ENCODE measurements at places on chromosomes 11 and 22.

DNA sequence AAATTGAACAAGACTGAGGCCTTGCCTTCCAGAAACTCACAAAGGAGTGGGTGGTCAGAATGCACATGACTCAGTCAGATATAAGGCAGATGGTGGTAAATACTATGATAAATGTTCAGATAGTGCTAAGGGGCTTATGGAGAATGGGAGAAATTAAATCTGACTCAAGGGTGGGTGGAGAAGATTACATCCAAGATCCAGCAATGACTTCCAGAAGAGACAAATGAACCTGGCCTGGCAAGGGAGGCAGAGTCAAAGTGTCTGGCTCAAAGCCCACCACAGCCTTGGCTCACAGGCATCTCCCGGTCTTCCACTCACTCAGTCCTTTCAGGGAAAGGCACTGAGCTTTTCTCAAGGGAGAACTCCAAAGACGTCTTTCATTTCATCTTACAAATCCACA, 6.1 kb upstream of the ZBTB16 start:
- no peak for DNase-seq

GRCh38 chr22:30821863-30822215, 127.2 kb downstream of the OSBP2 start:
- DNase-seq: no peak

GRCh38 chr22:36745301-36745995, 30.5 kb downstream of the IFT27 start:
- DNase-seq: no peak

GRCh38 chr11:1470681-1471611, 15.6 kb downstream of the MOB2 start:
- DNase-seq: no peak

GRCh38 chr11:12625438-12626071, 48.7 kb upstream of the TEAD1 start:
- DNase-seq: no peak

DNA sequence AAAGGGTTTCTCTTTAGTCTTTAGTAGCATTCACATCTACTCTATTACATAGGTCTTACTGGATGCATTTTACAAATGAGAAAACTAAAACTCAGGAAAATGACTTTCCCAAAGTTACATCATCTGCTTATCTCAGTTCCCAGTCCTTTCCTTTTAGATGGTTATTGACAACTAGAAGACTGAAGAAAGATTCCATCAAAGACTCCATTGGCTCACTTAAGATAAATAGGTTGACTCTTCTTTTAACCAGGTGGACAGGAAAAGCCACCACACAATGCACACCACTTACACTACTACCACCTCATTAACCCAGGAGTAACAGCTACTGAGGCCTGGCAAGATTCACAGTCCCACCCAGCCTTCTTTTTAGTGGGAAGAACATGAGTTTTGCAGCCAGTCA, 123.6 kb downstream of the TRIM44 start:
- DNase-seq: no peak

GRCh38 chr22:42375982-42376381, 56.2 kb downstream of the NFAM1 start:
- DNase-seq: no peak

GRCh38 chr11:69274531-69275016, 19.4 kb upstream of the MYEOV start:
- DNase-seq: no peak

GRCh38 chr11:92347454-92347853, 122.8 kb downstream of the FAT3 start:
- no peak for DNase-seq

DNA sequence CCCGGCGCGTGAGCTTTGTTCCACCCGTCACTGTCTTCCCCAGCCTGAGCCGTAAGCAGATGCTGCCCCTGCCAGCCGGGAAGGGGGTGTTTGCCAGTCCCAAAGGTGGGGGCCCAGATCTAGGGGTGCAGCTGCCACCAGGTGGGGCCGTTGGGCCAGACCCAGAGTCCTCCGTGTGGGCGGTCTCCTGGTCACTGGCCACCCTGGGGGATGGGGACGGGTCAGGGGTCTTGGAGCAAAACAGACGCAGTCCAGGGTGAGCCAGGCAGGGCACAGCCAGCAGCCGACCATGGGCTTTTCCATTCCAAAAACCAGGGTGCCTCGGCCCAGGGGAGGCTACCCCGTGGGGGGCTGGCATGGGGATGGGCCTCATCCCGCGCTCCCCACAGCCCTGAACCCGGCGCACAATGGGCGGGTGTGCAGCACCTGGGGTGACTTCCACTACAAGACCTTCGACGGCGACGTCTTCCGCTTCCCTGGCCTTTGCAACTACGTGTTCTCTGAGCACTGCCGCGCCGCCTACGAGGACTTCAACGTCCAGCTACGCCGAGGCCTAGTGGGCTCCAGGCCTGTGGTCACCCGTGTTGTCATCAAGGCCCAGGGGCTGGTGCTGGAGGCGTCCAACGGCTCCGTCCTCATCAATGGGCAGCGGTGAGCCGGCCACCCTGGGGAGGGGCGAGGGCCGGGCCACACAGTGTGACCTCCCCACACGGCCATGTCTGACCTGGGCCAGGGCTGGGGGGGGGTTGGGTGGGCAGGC, 3.5 kb downstream of the MUC5B start:
- no peak for DNase-seq

DNA sequence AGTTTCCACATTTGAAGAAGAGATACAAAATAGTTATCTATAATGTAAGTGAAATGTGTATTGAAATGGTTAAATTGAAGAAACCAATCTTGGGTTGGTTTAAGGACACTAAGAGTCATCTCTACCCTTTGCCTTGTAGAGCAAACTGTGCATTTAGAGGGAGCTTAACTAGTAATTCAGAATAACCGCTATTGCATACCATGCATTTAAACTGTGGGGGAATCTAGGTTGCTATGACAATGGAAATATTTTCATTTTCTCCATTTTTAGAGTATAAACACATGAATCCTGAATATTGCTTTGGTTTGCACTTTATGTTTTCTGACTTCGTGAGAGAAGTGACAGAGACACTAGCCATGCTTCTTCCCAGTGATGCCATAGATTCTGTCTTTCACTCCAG, 39.7 kb downstream of the FAT3 start:
- DNase-seq: no peak

GRCh38 chr11:1592628-1593027, 5.5 kb downstream of the KRTAP5-2 start:
- DNase-seq: no peak

GRCh38 chr11:129637473-129637872, 178.2 kb upstream of the TMEM45B start:
- DNase-seq: no peak

GRCh38 chr11:84780689-84781293, 846.4 kb downstream of the DLG2 start:
- DNase-seq: no peak

DNA sequence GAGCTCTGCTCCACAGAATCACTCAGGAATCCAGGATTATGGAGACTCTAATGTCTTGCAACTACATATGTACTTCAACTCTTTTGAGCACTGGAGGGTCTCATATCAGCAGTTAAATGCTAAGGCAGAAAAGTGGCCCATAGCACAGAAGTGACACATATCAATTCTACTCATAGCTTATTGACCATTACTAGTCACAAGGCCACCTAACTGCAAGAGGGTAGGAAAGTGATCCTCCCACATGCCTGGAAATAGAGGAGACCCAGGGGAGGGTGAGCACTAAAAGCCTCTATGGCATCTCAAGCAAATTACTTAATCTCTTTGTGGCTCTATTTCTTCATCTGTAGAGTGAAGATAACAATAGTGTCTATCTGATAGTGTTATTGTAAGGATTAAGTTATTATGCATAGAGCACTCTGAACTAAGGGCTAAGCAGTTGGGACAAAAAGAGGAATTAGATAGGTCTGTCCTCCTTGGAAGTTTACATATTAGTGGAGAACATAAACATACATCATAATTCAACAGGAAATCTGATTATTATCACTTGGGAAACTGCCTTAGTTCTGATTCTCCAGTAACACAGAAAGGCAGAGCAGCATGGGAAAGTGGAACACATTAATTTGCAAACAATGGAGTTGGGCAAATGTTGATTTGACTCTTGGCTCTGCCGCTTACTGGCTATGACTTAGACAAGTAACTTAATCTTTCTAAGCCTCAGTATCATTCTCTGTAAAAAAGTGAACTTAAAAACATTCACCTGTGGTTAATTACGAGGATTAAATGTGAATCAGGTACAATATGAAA, 25.1 kb upstream of the USP47 start:
- no peak for DNase-seq
